ENCODE measurements at places on chromosomes 12 and 14.

- DNase-seq, result no peak
Observed at GRCh38 chr14:53951627-53952303, 4.9 kb downstream of the BMP4 start.

GRCh38 chr12:3236345-3237187 is 159.4 kb downstream of the TSPAN9 start:
- no peak for DNase-seq

- peak; percentile 6 for DNase-seq
Observed at GRCh38 chr14:31206536-31207286, 882 bp downstream of the HECTD1 start.

GRCh38 chr14:101495284-101495683 is 66.0 kb upstream of the DIO3 start:
- no peak for DNase-seq

- DNase-seq, result no peak
Observed at GRCh38 chr14:56844406-56845002, 34.2 kb upstream of the OTX2 start.

DNA sequence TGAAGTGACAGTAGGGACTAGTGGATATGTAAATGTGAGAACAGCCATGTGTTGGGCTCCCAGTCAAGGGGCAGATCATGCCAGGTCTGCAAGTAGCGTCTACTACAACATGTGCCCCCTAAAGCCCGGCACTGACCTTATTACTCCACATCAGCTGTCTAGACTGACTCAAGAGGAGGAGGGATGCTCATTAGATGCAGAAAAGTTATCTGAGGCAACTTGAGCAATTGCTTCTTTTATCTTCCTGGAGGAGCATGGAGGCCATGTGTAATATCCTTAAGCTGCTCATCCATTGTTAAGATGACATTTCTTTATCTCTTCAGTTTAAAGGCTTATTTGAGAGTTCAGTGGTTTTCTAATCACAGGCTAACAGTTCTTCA is 404.7 kb upstream of the FLRT2 start:
- DNase-seq, result no peak

- DNase-seq, result no peak
Observed at GRCh38 chr12:82698708-82699564, 12.2 kb downstream of the TMTC2 start.

GRCh38 chr14:105100910-105101309 is 35.7 kb upstream of the GPR132 start:
- DNase-seq, result no peak

GRCh38 chr12:31004666-31005065 is 69.0 kb upstream of the DDX11 start:
- no peak for DNase-seq

- DNase-seq, result no peak
Observed at GRCh38 chr12:98610596-98610995, 17.1 kb downstream of the SLC25A3 start.

GRCh38 chr14:72552236-72552635 is 341.7 kb downstream of the DPF3 start:
- no peak for DNase-seq

DNA sequence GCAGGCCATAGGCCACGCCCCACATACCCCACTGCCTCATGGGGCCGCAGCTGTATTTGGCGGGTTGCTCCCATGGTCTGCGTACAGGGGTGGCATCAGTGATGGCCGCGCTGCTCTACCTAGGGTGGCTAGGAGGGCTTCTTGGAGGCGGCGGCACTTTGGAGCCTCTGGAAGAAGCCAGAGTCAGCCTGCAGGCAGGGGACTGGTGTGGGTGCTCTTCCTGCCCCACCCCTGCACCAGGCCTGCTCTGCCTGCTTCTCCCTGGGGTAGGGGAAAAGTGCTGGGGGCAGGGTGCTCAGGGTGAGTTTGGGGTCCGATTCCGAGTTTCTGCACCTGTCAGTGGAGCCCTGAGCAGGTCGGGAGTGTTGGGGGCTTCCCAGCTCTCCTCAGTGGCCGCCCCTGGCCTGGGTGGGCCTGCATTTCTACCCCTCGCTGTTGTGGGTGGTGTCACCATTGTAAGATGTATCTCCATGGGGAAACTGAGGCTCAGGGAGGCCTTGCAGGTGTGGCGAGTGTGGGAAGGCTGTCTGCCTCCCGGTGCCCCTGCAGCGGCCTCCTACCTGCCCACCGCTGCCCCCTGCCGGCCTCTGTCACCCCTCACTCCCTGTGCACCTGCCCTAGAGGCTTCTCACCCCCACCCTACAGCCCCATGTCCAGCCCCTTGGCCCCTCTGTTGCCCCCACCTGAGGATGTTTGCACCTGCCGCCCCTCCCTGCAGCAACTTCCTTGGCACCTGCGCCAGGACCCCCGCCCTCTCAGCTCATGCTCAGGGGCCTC is 5.5 kb downstream of the CEP170B start:
- DNase-seq, result no peak
